ENCODE measurements at places on chromosomes 13 and 19. TPM values are rescaled to one million over a fixed set of nuclear protein-coding genes. Genes with fewer than 3 reads are reported as not detected.
A peak's percentile ranks its signal among the peaks of the same experiment; 100 is the strongest.

DNA sequence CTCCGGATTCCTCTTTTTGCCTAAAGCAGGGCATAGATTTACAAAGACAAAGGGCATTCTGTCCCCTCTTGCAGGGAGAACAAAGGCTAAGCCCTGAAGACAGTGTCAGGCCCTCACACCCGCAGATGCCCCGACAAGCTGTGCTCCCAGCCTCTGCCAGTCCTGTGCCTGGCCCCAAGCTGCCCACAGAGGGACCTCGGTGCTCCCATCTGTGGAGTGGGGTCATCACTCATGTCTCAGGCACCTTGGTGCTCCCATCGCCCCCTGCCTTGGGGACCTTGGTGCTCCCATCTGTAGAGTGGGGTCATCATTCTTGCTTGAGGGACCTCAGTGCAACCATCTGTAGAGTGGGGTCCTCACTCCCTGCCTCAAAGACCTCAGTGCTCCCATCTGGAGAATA lies 24.3 kb downstream of the C13orf46 start:
- no peak for DNase-seq

DNA sequence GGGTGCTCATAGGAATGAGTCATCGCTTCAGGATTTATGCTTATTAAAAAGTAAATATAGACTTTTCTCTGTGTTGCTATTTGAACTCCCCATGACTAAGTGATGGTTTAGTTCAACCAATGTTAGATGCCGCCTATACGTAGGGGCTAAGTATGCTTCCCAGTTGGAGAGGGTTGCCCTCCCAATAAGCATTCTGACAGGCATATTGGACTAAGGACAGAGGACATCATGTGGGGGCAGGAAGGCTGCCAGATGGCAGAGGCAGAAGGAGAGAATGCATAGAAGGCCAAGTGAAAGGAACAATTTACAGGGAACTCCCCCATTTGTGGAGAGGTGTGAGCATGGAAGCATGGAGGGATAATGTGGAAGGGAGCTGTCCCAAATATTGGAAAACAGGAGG lies 318.4 kb upstream of the OBI1 start:
- no peak for DNase-seq

DNA sequence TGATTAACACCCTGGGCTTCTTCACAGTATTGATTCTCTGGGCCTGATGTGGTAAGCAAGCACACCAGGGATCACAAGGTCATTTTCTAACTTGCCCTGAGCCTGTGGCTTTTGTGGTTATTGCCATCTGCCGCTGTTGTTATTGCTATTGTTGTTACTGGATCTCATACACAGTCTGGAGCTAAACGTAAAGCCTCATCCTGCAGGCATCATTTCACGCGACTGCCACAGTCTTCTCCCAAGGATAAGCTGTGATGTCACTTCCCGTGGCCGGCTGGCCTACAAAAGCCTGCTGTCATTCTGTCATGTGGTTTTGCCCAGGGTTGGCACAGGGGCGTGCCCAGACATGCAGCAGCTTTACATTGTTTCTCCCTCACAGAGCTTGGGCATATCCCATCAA lies 154.0 kb upstream of the GPR12 start:
- DNase-seq, result no peak

DNA sequence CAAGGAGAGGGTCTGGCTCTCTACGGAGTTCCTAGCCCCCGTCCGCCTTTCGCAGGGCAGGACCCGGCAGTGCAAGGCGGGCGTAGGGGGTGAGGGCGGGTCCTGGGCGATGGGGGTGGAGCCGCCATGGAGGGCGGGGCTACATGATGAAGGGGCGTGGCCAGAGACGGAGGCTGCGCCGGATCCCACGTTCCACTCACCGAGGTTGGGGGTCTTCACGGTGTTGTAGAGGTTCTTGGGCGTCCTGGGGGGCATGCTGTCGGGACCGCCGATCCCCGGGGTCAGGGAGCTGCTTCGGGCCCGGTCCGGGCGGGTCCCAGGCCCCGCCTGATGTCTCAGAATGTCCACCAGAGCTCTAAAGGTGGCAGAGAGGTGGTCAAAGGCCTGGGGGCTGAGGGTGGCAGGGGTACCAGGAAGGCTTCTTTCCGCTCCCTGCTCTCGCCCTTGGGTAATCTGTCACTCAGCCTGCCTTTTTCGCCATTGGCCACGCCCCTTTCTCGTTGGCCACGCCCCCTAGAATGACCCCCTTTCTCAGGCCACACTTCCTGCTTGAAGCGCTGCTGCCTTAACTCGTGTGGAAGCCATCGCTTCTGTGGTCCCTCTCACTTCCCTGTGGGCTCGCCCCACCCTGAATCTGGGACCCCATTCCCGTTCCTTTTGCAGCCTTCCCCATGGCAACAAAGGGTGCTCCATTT lies 2.5 kb downstream of the SHISA7 start:
- peak; percentile 36 for DNase-seq

GRCh38 chr13:46369506-46370277 lies 17.4 kb downstream of the RUBCNL start:
- DNase-seq, result no peak

DNA sequence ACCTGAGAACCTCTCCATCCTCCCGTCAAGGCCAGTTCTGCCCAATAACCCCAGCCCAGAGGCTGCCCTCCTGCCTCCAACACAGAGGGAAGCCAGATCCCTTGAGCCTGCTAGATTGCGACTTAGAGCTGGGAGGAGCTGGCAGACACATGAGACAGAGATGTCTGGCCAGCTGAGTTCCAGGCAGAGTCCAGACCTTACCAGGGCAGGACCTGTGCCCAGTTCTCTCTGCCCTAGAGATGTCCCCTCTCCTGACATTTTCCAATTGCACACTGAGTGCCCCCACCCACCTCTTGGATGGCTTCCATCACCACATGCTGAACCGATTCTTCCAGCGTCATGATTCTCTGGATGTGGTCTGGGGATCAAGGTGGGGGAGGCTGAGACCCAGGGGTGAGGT lies 3.0 kb downstream of the HOOK2 start:
- no peak for DNase-seq

GRCh38 chr19:2607712-2608601 lies 94.5 kb downstream of the GNG7 start:
- peak; percentile 96 for DNase-seq

DNA sequence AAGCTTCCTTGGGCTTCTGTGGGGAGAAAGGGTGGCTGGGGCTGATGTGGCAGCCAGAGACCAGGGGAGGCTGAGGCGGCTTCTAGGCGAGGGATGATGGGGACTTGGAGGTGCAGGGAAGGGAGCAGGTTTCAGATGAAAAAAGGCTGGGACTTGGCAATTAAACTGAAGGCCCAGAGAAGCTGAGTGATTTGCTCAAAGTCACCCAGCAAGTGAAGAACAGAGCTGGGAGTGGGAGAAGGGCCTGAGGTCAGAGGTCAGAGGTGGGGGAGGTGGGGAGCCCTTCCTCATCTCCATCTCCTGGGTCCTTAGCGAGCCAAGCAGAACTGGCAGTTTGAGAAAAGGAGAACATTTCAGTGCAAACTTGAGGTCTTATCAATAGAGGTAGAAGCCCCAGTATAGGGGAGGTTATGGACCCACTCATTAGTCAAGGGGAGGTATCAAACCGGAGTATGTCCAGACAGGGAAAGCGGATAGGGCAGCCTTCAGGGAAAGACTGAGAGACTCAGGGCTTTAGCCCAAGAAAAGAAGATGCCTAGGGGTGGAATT lies 49.6 kb upstream of the NFIC start:
- no peak for DNase-seq

DNA sequence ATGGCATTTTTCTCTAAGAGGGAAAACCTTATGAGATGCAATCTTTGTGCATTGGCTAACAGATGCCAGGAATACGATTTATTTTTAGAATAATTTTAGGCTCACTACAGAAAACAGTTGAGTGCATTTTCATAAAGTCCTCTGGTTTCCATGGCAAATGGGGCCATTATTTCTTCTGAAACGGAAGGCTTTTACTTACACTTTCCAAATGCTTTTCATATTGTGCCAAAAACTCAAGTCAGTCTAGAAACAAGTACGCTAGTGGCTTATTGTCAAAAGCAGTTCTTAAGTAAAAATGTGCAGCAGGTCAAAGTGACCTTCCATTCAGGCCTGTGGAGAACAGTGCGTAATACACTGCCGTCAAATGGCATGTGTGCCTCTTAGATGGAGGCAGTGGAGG lies 628.7 kb downstream of the EFNB2 start:
- no peak for DNase-seq

DNA sequence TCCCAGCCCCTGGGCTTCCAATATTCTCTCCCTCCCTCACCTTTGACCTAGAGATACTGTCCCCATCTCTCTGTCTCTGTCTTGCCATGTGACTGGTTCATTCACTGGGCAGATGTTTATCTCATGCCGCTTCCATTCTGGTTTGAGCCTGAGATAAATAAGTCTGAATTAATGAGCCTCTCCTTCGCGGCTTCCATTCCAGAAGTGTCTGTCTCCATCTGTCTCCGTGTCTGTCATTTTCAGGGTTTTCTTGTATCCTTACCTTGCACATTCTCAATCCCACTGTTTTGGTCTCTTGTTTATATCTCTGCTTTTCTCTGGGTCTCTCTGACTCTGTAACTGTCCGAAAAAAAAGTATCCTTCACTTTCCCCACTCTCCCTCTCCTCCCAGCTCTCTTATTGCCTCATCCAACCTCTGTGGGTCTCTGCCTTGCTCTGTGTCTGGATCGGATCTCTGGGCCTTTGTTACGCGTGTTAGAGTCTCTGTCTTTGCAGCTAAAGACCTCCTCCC lies 4.3 kb downstream of the SPHK2 start:
- DNase-seq, result no peak

DNA sequence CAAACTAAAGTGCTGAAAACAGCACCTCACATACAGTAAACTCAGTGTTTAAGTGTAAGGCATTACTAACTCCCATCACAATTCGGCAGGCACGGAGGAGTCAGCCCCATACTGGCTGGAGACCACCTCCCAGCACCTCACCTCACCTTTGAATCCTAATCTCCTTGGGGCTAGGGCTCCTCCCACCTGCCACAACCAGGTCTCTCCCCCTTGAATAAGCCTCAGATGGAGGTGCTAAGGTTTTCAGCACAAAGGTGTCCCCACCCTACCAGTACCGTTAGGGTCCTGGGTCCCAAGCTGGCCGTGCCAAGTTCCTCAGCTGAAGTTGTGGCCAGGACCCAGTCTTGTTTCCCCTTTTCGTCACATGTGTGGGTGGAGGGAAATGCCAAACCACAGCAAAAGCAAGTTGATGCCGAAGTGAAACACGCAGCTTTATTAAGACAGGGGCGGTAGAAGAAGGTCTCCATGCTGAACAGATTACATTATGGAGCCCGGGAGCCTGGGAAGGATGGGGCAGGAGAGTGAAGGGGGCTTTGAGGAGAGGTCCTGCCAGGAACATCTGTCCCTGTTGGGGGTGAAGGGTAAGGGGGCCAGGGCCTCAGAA lies at the start of gene IGFLR1:
Gene IGFLR1, minus strand, starts transcription at position 332 of the 604 bp plus-strand sequence. CDS start 1,272 bp downstream, outside the sequence.
- peak; percentile 86 for DNase-seq

The CD79A gene
- 12.3 TPM for total RNA-seq

The MBNL2 gene
- total RNA-seq, result 26.9 TPM

The ZNF582 gene
- 2.5 TPM for total RNA-seq

The KIR2DL4 gene
- total RNA-seq, result 0.60 TPM

The STARD13 gene
- 1.4 TPM for total RNA-seq

The HSD11B1L gene
- 5.1 TPM for total RNA-seq

The TEX29 gene
- total RNA-seq, result 1.1 TPM

The SIGLEC12 gene
- 1.0 TPM for total RNA-seq

The TTC9B gene
- total RNA-seq, result not detected

The THSD1 gene
- 0.48 TPM for total RNA-seq

The PSPN gene
- 2.4 TPM for total RNA-seq

All from activated T-cell treated with anti-CD3 and anti-CD28 coated beads, Interleukin-2, amount 50 U/mL, for 72 hours (primary cell).